ENCODE measurements at places on chromosomes 1 and 21.

- DNase-seq: no peak
Observed at GRCh38 chr1:222877854-222878253, 63.0 kb downstream of the DISP1 start.

DNA sequence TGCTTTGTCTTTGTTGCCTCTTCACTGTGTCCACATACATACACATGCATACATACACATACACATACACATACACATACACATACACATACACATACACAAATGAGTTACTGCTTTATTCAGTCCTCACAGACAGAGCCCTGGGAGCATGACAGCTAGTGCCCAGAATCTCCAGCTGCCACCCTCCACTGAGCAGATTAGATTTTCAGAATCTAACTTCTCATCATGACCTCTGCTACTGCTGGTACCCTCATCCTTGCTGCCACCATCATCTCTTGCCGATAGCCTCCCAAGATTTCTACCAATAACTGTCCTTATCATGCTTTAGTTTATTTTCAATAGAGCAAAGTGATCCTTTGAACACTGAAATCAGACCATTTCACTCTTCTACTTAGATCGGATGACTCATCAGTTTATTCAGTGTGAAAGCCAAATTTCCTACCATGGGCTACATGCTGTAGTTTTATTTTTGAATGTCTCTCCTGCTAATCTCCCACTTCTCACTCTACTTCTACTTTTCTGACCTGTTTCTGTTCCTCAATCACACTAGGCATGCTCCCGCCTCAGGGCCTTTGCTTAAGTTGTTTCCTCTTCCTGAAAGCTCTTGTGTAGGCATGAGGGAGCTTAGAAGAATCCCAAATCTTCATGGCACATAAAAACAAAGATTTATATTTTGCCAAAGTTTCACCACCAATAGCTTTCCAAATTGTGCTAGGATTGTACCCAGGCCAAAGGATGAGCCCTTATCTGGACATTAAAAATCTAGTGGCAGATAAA is 43.0 kb downstream of the ATP6V1G3 start:
- no peak for DNase-seq

GRCh38 chr21:45469273-45470086 is 64.5 kb downstream of the COL18A1 start:
- DNase-seq: no peak

- DNase-seq: no peak
Observed at GRCh38 chr1:35763201-35763600, 6.6 kb downstream of the CLSPN start.

- DNase-seq: no peak
Observed at GRCh38 chr1:31583995-31584868, 7.9 kb downstream of the TINAGL1 start.

GRCh38 chr1:67020304-67020703 is 33.6 kb downstream of the SLC35D1 start:
- DNase-seq: no peak

GRCh38 chr21:39951183-39952101 is 84.2 kb downstream of the PCP4 start:
- DNase-seq: no peak

- DNase-seq: no peak
Observed at GRCh38 chr1:239868058-239868832, 223.4 kb upstream of the FMN2 start.

- no peak for DNase-seq
Observed at GRCh38 chr1:43019226-43019625, 60.6 kb upstream of the SLC2A1 start.

DNA sequence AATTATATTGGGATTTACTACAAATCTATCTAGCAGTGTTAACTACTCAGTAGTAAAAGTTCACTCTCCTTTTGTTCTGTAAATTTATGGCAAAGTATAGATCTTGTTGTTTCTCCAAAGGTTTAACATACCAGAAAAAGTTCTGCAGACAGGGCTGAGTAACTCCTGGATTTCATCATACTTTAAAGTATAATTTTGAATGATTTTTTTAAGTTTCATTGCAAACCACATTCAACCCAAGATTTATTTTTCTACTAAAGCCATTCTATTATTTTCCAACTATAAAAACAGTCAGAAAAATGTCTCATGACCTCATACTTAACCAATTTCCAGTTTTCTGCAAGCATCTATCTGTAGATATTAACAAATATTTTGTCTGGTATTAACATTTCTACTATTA is 585.8 kb upstream of the ZRANB2 start:
- DNase-seq: no peak

DNA sequence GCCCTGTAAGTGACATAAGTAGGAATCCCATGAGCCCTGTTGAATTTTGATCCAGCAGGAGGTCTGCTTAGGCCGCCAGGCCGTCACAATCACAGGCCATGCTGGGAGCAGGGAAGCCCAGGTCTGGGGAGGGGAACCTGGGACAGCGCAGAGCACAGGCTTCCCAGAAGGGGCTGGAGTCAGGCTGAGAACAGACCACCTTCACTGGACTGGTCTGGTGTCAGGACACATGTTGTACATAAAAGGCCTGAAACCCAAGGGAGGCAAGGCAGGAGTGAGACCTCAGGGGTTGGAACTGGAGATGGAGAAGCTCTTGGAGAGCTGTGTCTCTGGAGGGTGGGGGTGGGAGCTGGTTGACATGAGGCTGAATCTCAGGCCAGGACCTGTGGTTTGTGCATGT is 63.3 kb upstream of the ARTN start:
- DNase-seq: no peak

DNA sequence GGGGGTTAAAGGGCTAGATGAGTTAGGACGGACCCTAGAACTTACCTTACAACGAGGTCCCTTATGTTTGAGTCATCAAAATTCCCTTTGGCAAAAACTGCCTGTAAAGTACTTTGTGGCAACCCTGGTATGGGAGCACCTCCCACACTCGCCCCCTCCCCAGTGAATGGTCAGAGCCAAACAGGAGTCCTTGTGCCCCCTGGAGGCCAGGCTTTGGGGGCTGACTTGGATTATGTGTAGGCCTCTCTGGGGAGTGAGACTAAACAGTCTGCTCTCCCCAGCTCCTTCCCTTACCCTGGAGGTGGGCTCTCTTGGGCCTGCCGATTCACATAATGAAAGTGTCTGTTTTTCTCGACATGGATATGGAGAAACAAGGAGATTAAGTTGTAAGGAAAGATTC is 81.2 kb downstream of the ADCY10 start:
- DNase-seq: no peak

DNA sequence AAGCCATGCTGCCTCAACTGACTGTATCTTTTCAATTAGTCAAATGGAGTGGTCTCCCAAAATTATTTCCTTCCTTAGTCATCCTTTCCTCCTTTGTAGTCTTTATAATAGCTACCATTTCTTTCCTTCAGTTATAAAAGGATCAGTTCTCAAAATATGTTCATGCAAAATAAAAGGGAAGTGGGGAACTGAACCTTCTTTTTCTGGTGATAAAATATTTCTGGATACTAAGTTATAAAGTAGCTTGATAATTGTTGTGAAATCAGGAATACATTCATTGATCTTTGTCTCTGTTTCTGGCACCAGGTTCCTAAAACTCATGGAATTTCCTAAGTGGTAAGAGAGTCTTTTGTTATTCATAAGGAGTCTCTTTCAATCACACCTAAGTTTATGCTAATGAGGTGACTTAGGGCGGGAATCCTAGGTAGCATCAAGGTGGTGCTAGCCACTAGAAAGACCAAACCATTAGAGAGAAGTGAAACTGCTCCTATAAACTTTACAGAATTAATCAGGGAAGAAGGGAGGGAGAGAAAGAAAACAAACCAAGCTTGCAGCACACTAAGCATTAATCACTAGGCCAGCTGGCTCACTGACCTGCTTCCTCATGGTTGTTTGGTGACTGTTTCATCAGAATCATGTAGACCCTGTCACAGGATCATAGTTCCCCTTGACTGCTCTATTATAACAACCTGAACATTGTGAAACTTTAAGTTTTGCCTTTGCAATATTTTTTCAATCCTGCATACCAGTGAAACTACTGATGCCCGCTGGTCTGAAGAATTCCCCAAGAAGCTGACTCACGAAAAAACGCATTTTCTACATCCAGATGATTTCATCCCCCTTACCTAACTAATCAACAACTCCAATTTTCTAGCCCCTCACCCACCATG is 161.6 kb upstream of the PTBP2 start:
- DNase-seq: peak; percentile 58

- DNase-seq: no peak
Observed at GRCh38 chr1:39656391-39656790, 15.5 kb downstream of the NT5C1A start.

DNA sequence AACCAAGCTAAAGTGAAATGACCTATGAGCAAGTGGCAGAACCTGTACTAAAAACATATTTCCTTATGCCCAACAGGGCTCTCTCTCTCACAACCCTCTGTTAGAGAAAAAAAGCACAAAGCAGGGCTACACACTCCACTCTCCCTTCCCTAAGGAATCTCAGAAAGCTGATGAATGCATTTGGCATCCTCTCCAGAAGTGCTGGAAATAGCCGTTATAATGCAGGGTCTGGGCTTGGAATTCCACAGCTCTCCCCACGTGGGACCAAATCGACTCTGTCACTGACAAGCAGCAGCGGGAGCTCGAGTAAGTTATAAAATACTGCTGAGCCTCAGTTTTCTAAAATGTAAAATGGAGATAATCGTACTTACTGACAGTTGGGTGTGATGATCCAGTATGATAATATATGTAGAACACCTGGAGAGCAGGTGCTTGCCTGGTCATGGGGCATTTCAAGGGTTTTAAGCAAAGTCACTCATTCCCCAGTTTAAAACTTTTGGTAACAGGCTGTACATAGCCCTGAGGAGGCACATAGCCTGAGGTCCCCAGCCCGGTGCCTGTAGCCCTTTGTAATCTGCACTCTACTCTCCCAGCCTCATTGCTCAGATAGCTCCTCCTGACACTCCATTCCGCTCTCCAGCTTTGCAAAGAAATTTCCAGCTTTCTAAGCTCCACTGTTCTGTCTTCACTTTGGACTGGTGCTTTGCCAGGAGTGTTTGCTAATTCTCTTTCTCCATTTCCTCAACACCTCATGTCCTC is 175.6 kb upstream of the DAB1 start:
- DNase-seq: no peak

DNA sequence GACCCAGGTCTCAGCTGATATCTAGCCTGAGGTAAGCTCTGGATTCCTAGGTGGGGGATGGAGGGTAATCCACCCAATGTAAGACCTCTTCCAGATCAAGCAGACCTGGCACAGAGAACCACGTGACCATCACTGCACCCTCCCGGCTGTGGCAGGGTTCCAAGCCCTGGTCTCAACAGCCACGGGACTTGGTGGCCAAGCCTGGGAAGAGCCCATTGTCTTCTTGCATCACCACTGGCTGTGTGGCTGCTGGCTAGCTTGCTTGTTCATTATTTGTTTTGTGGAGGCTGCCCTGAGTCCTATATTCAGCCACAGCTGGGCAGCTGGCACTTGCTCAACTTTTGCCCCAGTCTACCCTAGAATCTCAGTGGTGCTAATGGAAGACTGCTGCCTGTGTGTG is 24.1 kb upstream of the NFASC start:
- DNase-seq: no peak

Measured in brain pericyte (primary cell).